ENCODE measurements at places on chromosomes 2 and 18.
A peak's percentile ranks its signal among the peaks of the same experiment; 100 is the strongest.

- no peak for DNase-seq
- H3K27me3 ChIP-seq: no peaks in the 10 kb centered on the region
- no peaks in the 10 kb centered on the region for H3K4me1 ChIP-seq
- no peak overlapping the region for H3K27ac ChIP-seq
Observed at GRCh38 chr2:30987566-30987965, 150.7 kb downstream of the GALNT14 start.

- H3K27ac ChIP-seq: peak overlapping the region; percentile 93
- peak; percentile 56 for DNase-seq
- peak overlapping the region; percentile 82 for H3K4me3 ChIP-seq
- no peaks in the 10 kb centered on the region for H3K36me3 ChIP-seq
Observed at GRCh38 chr2:189440644-189440946, 679 bp upstream of the WDR75 start.

DNA sequence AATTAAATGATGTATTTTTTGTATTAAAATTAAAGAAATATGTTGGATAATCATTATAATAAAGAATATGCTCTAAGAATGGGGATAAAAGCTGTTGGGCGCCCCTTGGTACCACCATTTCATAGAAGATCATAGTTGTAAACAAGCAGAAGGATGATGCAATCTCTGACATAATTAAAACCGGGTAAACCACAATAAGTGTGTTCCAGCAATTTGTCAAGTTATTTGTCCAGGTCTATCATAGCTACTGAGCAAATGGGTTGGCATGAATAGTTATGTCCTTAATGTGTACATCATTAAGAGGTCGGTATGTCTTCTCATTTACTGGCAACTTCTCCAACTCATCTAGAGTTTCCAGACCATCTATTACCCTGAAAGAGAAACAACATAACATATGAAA, 6.7 kb upstream of the CLK1 start:
- no peak for DNase-seq
- no peak overlapping the region for H3K4me3 ChIP-seq
- H3K27ac ChIP-seq: no peak overlapping the region
- no peaks in the 10 kb centered on the region for H3K4me1 ChIP-seq
- no peaks in the 10 kb centered on the region for H3K27me3 ChIP-seq

GRCh38 chr18:8480506-8481328, 128.5 kb upstream of the RAB12 start:
- no peaks in the 10 kb centered on the region for H3K36me3 ChIP-seq
- peak; percentile 47 for DNase-seq
- H3K4me3 ChIP-seq: no peak overlapping the region
- H3K4me1 ChIP-seq: no peaks in the 10 kb centered on the region
- no peaks in the 10 kb centered on the region for H3K27me3 ChIP-seq

All from right lobe of liver (tissue), 6 donors.